Stimulated activated CD8-positive, alpha-beta memory T cell treated with anti-CD3 and anti-CD28 coated beads, Interleukin-4, amount 100 ng/mL, for 1 hour (primary cell): ENCODE measurements at places on chromosomes 11 and 22.

DNA sequence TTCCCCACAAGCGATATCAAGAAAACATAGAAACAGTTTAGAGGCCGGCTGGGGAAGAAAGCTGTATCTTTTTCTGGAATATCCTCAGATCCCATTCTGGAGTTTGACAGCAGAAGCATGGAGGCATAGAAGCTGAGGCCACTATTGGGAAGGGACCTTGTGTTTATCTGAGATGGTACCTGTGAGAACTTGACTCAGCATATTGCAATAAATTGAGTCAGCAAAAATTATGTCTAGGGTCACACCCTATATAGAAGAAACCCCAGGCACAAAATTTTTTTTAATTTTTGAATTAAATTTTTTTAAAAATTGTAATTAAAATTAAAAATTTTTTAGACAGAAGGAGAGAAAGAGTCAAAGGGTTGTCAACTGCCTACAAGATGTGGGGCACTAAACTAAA is 178.7 kb downstream of the NTM start:
- DNase-seq: no peak

DNA sequence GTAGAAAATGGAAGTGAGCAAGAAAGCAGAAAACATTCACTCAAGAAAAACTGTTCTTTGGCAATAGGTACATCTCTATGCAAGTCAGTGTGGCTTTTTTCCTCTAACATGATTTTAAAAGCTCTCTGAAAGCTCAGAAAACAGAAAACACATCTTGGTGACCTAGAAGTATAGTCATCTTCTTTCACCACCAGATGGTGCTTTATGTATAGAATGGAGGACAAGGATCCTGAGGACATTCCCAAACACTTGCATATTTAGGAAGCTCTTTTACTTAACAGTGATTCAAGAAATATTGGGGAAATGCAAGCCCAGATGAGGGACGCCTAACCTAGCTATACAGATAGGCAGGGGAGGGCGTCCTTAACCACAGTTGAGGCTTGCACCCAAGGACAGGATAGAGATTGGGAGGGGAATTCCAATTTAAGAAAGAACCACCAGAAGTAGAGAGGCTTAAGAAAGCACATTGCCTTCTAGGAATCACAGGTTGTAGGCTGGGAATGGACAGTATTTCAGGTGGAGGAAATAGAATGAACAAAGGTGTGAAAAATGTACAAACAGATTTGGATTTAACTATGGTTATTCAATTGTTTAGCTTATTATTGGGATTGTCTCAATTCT is 13.8 kb upstream of the CCDC81 start:
- no peak for DNase-seq

- DNase-seq: no peak
These were observed 19.7 kb downstream of the ALX4 start for GRCh38 chr11:44290208-44290607.

DNA sequence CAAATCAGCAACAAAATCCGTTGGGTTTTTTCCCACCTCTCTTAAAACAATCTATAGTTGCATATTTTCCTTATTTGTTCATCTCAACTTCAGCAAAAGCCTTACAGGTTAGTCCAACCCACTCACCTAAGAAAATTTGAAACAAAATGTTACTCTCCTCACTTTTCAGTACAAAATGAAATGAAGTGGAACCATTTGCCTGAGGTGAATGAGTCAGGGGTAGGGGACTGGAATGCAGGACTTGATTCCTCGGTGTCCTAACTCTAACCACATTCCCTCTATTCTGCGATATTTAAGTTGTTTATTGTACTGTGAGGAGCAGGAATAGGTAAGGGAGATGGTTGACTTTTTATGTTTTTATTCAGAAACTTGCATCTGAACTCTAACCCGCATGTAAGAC is 16.4 kb downstream of the ATP5MG start:
- no peak for DNase-seq

GRCh38 chr11:129917231-129917630 is 21.9 kb upstream of the NFRKB start:
- no peak for DNase-seq

DNA sequence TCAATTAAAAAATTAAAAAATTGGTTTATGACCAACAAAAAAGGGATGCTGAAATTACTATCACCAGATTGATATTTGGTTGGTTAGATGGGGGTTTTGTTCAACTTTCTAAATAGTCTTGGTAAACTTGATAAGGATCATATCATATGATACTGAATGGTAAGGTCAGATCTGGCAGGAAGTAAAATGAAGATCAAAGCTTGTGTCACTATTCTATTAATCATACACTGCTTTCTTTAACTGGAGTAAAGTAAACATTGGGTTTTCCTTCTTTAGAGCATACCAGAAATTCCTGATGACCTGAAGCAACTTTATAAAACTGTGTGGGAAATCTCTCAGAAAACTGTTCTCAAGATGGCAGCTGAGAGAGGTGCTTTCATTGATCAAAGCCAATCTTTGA is 40.2 kb downstream of the RRM1 start:
- DNase-seq: no peak

DNA sequence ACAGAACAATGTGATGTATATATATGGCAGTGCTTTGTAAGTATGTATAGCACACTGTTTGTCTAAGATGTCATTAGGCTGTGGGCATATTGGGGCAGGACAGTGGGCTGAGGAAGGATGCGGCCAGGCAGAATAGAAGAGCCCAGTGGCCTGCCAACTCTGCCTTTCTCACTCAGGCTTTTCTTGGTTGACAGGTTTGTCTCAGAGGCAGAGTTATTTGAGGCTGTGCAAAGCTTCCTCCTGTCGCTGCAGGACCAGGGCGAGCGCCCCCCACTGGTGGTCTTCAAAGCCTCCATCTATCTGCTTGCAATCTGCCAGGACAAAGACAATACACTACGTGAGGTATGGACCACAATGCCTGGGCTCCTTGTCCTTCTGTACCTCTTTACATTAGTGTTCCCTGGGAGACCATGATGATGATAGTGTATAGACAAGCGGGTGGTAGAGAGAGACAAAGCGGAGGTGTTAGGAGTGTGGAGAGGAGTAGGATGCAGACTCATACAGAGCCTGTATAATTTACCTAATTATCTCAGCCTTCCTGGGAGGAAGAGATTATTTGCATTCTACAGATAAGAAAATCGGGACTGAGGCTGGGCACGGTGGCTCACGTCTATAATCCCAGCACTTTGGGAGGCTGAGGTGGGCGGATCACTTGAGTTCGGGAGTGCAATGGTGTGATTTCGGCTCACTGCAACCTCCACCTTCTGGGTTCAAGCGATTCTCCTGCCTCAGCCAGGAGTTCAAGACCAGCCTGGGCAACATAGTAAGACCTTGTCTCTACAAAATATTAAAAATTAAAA is 37.3 kb upstream of the CCDC134 start:
- no peak for DNase-seq

GRCh38 chr11:2210366-2211112 is 38.9 kb upstream of the TH start:
- DNase-seq: no peak

GRCh38 chr22:41526830-41527799 is 17.2 kb downstream of the POLR3H start:
- peak; percentile 45 for DNase-seq

- DNase-seq: no peak
These were observed 452.4 kb upstream of the DDI1 start for GRCh38 chr11:103584021-103584420.

DNA sequence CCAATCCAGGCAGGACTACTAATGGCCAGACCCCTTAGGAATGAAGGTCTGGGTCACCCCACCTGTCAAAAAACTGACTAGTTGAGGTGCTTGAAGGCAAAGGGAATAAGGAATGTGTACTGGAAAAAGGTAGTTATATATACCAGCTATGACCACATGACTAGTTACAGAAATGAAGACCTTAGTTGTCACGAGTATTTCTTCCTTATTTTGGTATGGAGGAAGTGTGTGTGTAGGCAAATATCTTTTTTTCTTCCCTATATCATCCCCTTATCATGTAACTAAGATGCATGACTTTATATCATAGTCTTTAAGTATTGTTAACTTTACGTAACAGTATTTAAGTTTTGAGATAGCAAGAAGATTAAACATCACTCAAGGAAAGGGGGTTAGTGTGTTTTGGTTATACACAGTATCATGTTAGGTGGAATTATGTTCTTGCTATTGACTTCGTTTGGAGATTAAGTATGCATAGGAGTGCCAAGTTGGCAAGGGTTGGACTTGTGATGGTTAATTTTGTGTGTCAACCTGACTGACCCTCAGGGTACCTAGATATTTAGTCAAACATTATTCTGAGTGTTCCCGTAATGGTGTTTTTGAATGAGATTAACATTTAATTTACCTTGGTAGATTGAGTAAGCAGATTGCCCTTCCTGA is 38.2 kb upstream of the NARS2 start:
- DNase-seq: no peak

GRCh38 chr11:746289-747157 is 741 bp upstream of the TALDO1 start:
- DNase-seq: no peak

- DNase-seq: no peak
These were observed 298.2 kb downstream of the DDX10 start for GRCh38 chr11:108963118-108963517.

DNA sequence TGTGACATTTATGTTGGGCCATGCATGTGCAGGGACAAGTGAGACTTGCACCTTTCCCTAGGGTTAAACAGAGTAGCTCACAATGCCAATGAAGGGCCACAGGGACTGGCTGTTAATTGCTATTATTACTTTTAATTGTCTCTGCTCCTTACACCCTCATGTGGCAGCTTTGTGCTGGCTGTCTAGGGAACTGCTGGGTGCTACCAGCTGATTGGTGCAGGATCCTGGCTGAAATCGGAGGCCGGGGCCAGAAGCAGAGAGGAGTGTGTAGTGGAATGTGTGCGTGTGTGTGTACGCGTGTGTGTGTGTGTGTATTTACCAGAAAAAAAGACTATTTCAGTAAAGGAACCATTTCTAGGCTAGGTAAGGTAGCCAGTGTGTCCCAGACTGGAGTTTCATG is 302.5 kb downstream of the CTTN start:
- no peak for DNase-seq

DNA sequence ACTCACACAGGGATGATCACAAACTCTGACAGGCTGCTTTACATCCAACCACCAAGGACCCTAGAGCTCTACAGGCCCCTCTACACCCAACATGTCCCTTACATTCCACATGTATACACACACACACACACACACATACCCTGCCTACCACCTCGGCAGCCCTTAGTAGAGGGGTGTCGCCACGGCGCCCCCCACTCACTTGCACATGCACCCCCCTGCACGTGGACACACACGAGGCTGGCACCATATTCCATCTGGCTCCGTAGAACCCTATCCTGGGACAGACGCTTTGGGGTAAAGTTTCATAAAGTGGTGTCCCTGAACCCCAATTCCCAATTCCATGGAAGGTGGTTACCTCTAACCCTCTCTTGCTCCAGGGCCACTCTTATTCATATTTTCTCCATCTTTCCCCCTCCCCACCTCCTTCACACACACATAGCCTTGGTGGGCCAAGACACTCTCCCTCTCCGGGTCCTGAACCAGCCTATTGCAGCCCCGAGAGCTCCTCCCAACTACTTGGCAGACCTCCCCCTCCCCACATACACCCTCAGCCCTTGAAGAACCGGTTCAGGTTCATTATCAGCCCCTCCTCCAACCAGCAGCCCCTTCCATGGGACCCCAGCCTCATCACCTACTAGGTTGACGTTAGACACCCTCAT is 809 bp downstream of the PDE2A start:
- DNase-seq: no peak

GRCh38 chr11:57311109-57311936 is 13.4 kb downstream of the TNKS1BP1 start:
- no peak for DNase-seq

- DNase-seq: no peak
These were observed 7.6 kb upstream of the ASCL2 start for GRCh38 chr11:2277933-2278523.

- no peak for DNase-seq
These were observed 14.7 kb upstream of the SORL1-AS1 start for GRCh38 chr11:121467471-121467870.

DNA sequence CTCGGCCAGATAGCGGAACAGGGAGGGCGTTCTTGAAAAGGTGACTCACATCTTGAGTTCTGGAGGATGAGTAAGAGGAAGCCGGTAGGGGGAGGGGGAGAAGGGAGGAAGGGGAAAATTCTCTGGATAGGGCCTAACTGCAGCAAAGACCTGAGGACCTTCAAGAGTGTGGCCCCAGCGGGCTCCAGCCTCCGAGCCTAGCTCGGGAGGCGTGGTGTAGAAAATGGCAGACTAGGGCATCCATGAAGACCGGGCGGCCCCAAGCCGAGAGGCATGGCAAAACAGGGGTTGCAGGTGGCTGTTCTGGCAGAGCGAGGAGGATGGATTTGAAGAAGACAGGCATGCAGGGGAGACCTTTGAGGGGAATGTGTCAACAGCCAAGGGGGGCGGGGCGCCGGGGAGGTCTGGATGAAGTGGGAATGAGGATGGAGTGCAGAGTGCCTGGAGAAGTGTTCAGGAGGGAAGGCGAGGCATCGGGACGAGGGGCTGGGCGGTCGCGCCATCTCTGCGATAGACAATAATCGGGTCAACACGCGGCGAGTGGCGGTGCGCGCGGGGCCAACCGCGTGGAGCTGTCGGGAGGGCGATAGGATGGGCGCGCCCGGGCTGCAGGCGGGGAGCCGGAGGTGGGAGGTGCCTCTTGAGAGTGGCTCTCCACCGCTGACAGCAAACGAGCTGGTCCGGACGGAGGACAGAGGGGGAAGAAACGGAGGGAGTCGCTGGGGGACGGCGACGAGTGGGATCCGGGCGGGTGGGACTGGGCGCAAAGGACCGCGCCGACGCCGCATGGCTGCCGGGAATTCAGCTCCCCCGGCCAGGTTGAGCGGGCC is 40.0 kb upstream of the CREB3L1 start:
- no peak for DNase-seq

DNA sequence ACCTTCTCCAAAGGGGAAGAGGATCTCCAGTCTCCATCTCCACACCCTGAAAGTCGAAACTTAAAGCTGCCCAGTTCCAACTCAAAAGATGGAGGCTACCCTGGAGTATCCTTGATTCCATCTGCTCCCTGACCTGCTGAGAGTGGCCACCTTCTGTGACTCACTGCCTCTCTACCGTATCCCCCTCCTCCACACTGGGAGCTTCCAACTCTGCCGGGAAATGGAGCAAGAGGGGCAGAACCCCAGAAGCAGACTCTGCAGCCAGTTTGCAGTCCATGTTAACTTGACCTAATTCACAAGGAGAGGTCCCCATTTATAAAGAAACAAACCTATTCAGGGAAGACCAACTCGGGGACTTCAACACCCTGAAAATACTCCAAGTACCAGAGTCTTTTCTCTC is 22.0 kb upstream of the IRAG1 start:
- DNase-seq: no peak

DNA sequence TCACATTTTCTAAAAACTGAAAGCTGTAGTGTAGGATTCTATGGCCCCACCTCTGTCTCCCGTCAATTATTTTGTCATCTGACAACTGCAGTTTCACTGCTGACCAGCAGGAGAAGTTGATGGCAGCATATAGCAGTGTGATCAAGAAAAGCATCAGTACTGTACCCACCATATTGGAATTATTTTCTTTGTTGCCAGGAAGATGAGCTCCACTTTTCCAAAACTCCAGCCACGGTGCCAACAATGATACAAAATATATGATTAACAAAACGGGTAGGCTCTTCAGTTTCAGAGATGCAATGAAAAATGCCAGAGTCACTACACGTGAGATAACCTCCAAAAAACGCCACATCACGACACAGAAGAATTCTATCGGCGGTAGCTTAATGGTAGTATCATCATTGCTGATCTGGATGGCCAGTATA is 41.3 kb downstream of the XKR3 start:
- no peak for DNase-seq

- no peak for DNase-seq
These were observed 928 bp upstream of the CRACR2B start for GRCh38 chr11:826836-827145.
